ENCODE measurements at places on chromosomes 3 and 15.
A peak's percentile ranks its signal among the peaks of the same experiment; 100 is the strongest.

DNA sequence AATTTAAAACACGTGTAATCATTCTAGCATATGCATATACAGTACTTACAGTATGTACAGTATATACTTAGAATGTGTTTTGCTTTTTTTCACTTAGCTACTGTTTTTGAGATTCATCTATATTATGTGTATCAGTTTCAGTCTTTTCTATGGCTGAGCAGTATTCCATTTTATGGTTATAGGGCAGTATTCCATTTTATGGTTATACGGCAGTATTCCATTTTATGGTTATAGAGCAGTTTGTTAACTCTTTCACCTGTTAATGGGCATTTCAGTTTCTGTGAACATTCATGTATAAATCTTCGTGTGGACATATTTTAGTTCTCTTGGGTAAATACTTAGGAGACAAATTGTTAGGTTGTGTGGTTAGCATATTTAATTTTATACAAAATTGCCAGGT lies 40.9 kb downstream of the PDCD6IP start:
- no peak for DNase-seq

GRCh38 chr3:110456438-110457138 lies 615.0 kb upstream of the NECTIN3 start:
- no peak for DNase-seq

GRCh38 chr15:69861331-69862171 lies 236.2 kb downstream of the TLE3 start:
- DNase-seq: peak; percentile 23

DNA sequence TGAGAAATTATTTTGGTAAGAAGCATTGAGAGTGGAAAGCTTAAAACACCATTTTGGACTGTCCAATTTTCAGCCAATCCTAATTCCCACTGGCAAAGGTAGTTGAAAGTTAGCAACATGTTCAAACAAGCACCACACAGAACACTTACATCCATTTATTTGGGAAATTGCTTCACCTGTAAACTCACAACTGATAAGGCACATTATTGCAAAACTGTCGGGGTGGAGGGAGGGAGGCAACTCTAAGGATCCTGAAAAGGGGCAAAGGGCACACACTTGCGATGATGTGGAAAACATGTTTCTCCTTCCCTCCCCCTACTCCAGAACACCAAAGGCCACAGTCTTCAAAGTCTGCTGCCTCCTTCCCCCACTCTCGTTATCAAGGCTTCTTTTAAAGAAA lies 9.4 kb downstream of the TMEM41A start:
- DNase-seq: no peak

DNA sequence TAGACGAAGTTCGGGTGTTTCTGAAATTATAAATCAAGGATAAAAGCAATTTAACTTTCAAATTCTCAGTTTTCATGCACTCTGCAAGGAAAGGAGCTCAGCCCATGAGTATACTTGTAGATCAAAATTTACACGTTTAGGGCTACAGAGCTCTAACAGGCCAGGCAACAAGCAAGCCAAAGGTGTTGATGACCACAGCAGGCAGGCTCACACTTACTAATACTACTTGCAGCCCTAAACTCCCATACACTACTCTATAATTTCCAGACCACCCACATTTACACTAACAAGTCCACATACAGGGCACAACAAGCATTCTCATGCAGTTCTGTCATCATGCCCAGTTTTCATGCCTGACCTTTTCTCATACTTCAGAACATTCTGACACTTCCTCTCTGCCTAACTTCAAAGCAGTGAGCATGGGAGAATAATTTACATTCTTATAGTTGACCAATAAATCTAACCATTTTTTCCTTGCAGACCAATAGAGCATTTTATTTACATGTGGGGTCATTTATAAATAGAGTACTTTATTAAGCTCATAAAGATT lies 124.7 kb upstream of the FRMD4B start:
- DNase-seq: peak; percentile 15

DNA sequence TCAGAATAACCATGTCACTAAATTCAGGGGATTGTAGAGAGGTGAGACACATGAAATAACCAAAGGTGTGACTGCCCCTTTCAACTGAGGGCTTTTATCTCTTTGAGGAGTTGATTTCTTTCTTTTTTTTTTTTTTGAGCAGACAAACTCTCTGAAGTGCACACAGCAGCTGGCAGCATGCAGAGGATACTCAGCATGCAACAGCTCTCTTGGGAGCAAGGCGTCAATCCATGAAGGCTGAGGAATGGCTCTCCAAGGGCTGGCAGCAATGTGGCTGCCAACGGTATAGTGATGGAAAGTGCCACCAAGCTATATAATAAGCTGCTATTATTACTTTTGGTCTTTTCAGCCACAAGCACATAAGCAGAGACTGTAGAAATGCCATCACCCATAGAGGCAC lies 226.7 kb upstream of the FEZF2 start:
- no peak for DNase-seq

- DNase-seq: no peak
Observed at GRCh38 chr15:69686626-69687025, 234.0 kb downstream of the RPLP1 start.

- DNase-seq: peak; percentile 21
Observed at GRCh38 chr3:25033407-25034029, 394.5 kb upstream of the RARB start.

DNA sequence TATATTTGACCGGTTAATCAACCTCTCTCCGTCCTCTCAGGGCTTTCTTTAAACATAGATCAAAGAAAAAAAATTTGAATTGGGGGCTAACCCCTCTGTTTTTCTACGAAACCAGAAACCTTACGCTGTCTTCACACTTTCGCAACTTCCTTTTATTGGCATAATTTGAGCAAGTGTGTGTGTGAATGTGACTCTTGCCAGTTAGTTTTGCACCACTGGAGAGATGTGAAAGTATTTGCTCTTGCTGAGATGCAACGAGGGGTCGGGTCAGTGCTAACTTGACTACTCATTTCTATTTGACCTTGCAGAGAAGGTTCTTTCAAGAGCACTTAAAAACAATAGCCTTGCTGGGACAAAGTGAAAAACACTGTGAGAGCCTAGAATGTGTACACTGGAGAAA lies 81.2 kb downstream of the FAM43A start:
- no peak for DNase-seq

DNA sequence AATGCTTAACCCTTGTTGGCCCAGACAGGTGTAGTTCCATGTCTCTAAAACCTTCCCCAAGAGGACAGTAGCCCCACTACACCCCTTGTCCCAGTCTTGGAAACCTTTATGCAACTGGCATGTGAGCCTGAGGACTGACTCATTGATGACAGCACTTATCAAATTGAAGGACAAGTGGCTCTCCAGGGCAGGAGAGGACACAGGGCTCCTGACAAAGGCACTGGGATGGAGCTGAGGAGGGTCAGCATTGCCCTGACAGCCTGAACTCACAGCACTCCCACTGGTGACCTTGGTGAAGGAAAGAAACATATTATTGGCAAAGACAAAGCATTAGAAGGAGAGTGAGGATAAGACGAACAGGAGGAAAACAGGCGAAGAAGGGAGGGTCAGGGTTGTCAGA lies 139.9 kb downstream of the EPHB1 start:
- no peak for DNase-seq

GRCh38 chr15:42716125-42716524 lies 20.8 kb downstream of the CDAN1 start:
- DNase-seq: no peak

DNA sequence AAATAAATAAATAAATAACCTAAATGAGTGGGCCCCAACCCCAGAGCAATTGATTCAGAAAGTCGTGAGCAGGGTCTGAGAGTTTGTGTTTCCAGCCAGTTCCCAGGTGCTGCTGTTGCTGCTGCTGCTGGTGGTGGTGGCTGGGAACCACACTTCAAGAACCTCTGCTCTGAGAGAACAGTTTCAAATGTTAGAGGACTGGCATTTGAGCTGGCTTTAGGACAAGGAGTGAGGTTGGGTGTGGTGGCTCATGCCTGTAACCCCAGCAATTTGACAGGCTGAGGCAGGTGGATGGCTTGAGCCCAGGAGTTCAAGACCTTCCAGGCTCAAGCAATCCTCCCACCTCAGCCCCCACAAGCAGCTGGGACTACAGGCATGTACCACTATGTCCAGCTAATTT lies 123.1 kb upstream of the UBE2E1 start:
- DNase-seq: no peak

GRCh38 chr15:29589416-29589815 lies 232.9 kb downstream of the TJP1 start:
- peak; percentile 25 for DNase-seq

DNA sequence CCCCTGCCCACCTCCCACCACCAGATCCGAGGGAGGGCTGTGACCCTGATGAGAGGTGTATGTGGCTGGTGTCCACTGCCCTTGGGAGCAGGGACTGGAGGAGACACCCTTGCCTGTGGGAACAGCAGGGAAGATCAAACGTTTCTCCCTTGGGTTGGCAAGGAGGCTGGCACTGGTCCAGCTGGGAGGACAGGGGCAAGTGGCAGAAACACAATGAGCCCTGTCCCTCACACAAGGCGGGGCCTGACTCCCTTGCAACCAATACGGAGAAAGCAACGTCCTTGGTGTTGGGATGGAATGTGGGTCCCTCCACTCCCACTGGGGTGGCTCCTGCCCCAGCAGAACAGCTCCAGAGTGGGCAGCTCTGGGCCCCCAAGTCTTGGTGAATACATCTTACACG lies 5.2 kb downstream of the HYAL2 start:
- DNase-seq: no peak

- no peak for DNase-seq
Observed at GRCh38 chr3:118886708-118887107, 147.9 kb downstream of the IGSF11 start.

DNA sequence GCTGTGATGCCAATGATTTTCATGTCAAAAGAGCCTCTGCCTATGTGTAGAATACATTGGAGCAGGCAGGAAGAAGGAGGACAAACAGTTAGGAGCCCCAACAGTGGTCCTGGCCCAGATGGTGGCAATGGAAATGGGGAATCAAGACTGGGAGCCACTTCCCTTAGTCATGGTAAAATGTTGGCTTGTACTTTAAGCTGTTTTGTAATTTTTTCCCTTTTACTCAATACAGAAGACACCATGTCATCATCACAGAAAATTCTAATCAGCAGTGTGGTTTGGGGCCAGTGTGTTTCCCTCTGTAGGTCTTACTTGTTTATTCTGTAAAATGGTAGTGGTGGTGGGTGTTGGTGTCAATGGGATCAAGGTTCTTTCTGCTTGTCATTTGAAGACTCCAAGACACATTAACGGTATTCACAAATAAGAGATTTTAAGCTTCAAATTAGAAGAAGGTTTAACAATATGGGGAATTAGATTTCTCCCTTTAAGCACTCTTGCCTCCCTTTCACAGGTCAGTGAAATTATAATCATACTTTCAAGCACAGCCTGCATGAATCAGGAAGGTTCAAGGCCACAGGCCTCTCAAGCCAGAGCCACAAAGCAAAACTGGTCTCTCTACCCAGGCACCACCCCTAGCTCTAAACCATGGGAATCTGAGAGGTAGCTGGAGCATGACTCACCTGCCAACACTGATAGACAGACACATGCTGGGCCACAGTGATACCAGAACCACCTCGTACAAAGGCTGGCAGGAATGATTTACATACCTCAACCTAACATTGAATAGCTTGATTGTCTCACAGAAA lies 24.9 kb downstream of the SIAH2 start:
- no peak for DNase-seq

DNA sequence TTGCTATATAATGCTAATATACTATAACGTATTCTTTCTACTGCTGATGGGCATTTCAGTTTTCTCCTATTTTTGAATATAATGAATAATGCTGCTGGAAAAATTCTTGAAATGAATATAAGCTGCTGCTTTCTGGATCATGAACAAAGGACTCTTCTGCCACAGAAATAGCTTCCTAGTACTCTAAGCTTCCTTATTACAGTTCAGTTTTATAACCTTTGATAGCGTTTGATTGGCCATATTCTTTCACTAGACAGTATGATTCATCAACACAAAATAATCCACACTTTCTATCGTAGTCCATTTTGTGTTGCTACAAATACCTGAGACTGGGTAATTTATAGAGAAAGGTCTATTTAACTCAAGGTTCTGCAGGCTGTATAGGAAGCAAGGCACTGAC lies 16.4 kb upstream of the UBE3A start:
- no peak for DNase-seq

DNA sequence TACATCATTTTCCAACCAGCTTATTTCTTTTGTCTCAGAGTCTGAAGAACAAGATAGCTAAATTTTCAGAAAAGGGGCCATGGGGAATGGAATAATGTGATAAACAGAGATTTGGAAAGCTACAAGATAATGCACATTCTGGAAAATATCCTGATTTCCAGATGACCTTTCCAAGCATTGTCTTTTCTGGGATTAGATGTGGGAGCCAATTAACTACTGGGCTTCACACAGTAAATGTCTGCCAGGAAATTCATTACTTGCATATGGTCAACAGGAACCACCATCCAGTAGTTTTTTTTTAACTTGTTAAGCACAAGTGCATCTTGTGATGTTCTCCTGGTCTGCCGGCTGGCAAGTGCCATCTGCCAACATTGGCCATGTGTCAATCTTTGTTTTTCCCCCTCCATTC lies 131.1 kb upstream of the BFSP2 start:
- DNase-seq: no peak

- no peak for DNase-seq
Observed at GRCh38 chr15:77013776-77014131, 18.8 kb downstream of the PSTPIP1 start.

GRCh38 chr3:72830452-72831223 lies 17.6 kb downstream of the SHQ1 start:
- DNase-seq: peak; percentile 15

All from fibroblast of skin of right quadriceps (primary cell).